B cell (primary cell): ENCODE measurements at places on chromosomes 1 and 21. TPM values are rescaled to one million over a fixed set of nuclear protein-coding genes. Genes with fewer than 3 reads are reported as not detected.

DNA sequence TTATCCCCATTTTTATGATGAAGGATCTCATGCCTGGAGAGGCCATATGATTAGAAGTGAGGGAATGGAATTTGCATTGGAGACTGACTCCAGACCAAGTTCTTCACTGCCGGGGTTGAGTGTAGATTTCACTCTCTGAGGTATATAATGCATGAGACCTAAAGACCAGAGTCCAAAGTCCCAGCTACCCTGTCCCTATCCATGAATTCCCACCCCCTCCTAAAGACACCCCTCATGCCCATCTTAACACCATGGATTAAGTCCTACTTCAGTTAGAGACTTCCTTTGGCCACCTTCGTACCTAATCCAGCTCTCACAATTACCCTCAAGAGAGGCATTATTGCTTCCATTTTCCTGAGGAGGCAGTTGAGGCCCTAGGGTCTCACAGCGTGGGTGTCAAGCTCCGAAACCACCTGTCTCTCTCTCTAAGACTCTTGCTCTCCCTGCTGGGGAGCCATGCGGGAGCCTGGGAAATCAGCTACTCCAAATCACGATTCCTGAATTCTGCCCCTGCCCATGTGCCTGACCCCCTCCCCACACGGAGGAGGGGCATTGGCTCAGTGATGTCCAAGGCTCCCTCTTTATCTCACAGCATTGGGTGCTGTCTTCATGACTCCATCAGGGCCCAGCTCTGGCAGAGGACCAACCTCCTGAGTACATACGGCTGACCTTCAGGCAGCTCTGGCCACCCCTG is 11.7 kb upstream of the FOXO6 start:
- no peak overlapping the region for H3K27ac ChIP-seq
- no peaks in the 10 kb centered on the region for H3K27me3 ChIP-seq
- no peaks in the 10 kb centered on the region for H3K36me3 ChIP-seq
- H3K4me1 ChIP-seq = no peaks in the 10 kb centered on the region
- no peak for DNase-seq

LRIG2 gene
- 30.6 and 32.2 TPM in 2 replicates for total RNA-seq

GRCh38 chr1:201916649-201917249 is 28.1 kb downstream of the SHISA4 start:
- H3K27ac ChIP-seq = no peak overlapping the region
- H3K4me1 ChIP-seq = no peaks in the 10 kb centered on the region
- no peaks in the 10 kb centered on the region for H3K36me3 ChIP-seq
- DNase-seq = no peak

GRCh38 chr1:1022302-1023009 is 2.5 kb downstream of the AGRN start:
- no peaks in the 10 kb centered on the region for H3K36me3 ChIP-seq
- no peak overlapping the region for H3K27ac ChIP-seq
- no peak for DNase-seq
- no peak overlapping the region for H3K4me3 ChIP-seq

TRIM67 gene
- total RNA-seq = 0.05 TPM in 1 of 2 replicates, not detected in the other

DNA sequence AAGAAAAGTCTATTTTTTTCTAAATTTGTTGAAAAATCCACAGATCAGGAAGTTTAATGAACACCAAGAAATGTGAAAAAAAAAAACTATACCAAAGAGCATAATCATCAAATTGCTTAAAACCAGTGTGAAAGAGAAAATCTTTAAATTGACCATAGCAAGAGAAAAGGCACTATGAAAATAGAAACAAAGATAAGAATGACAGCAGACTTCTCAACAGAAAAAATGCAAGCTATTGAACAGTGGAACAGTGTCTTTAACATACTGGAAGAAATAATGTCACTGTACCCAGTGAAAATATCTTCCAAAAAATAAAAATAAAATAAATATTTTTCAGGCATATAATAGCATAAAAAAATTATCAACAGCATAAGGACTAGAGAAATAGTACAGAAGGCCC is 243.0 kb upstream of the GJB5 start:
- no peaks in the 10 kb centered on the region for H3K36me3 ChIP-seq
- no peak for DNase-seq
- no peaks in the 10 kb centered on the region for H3K4me1 ChIP-seq
- no peak overlapping the region for H3K4me3 ChIP-seq
- H3K27ac ChIP-seq = no peak overlapping the region
